Caki2 (cell line): ENCODE measurements at places on chromosomes 12 and 14.
A peak's percentile ranks its signal among the peaks of the same experiment; 100 is the strongest.

- DNase-seq: no peak
These were observed 49.2 kb upstream of the CHPT1 start for GRCh38 chr12:101648195-101648594.

DNA sequence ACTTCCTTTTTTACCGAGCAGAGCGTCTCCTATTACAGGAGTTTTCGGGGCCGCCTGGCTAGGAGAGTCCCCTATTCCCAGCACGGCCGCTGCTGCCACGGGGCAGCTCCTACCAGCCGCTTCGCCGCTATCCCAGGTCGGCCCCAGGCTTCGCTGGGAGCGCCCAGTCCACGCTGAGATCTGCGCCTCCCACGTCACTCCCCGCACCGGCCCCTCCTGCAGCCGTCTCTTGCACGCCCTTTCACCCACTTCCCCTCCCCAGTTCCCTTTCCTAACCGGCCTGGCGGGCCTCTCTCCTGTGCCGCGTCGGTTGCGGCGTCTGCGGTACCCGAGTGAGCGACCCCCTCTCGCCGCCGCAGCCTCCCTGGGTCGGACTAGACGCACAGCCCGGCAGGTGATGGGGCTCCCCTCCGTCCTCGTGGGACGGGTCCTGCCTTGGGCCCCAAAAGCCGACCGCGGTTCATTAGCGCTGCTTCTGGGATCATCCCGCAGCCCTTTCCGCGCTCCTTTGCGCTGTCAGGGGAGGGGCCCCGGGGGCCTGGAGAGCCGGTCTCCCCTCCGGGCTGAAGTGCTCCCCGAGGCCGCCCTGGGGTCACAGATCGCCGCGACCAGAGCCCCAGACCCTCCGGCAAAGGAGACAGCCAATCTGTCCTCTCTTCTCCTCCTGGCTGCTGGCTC, 1318.4 kb downstream of the TMEM121 start:
- DNase-seq: peak; percentile 43

DNA sequence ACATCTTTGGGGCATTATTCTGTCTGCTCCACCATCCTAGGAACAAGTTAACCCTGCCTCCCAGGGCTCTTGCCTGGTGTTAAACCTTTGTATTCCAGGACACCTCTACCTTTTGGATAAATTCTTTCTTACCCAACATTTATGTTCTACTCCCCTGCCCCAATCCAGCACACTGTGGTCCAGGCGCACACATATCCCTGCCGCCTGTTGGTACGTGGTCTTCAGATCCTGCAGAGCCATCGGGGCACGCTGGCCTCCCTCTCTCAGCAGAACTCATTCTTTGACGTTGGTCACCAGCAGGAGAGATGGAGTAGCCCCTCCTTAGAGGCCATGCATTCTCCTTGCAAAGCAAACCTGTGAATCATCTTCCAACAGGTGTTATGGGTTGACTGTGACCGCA, 5.1 kb upstream of the TMEM179 start:
- DNase-seq: no peak

DNA sequence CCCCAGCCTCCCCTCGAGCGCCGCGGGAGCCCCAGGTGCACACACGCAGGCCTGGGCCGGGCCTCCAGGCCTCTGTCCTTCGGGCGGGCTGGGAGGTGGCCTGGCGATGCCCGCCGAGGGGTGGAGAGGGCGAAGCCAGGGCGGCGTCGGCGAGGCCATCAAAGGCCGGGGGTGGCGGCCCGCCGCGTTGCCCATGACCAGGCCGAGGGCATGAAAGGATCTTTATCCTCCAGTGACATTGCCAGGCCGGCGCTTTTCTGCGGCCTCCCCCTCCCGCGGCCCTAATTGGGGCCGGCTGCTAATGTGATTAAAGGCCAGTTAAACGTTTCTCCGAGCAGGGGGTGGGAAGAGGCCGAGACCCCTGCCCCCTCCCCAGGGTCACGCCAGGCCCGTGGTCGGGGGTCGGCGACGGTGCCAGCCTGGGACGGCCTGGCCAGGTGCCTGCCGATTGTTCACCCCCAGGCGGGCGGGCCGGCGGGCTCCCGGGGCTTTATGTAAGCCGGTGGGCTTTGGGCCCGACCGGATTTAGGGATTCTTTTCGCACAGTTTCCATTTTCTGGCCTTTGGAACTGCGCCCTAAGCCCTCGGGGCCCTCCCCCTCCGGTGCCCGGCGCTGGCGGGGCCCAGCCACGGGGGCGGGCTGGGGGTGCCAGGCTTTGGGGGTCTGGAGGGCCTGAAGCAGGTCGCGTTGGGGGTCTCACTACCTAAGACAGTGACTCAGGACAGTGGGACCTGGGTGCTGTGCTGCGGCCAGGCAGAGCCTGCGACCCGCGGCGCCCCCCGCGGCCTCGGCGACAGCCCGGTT, 103.2 kb upstream of the DIO3 start:
- no peak for DNase-seq

GRCh38 chr12:124779161-124780141, 84.2 kb downstream of the SCARB1 start:
- no peak for DNase-seq

DNA sequence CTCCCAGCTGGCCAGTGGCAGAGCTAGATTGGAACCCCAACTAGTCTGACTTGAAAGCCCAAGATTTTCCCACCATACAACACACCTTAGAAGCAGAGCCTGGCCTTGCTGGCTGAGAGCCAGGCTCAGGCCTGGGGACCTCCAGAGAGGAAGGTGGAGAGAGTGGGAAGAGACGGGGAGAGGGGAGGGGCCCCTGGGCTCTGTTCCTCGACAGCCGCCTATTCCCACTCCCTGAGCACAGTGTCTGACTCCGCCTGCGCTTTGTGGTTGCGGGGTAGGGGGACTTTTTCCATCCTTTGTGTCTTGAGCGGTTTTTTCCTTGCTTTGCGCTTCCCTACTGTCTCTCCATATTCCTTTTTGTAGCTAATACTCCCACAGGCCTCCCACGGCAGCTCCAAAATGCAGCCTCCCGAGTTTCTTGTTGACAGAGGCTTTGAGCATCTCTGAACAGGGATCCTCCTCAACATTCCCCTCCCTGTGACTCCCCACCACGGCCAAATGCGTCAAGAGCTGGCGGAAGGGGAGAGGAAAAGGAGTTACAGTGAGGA, 4.0 kb upstream of the KCNH3 start:
- no peak for DNase-seq

DNA sequence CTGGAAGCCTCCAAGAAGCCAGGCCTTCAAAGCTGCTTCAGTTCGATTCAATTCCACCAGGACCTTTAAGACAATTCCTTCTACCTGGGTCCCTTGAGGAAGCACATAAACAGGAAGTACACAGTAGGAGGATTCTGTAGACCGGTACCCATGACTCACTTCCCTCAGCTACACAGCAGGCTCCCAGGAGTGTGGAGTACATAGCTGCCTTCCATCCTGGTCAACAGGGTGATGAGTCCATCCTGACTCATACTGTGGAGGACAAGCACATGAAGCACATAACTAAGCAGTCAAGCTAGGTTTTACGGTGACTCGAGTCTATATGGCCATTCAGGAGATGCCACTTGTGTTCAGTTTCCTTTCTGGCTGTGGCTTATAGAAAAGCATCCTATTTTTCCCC, 197.6 kb upstream of the RBM19 start:
- peak; percentile 38 for DNase-seq

DNA sequence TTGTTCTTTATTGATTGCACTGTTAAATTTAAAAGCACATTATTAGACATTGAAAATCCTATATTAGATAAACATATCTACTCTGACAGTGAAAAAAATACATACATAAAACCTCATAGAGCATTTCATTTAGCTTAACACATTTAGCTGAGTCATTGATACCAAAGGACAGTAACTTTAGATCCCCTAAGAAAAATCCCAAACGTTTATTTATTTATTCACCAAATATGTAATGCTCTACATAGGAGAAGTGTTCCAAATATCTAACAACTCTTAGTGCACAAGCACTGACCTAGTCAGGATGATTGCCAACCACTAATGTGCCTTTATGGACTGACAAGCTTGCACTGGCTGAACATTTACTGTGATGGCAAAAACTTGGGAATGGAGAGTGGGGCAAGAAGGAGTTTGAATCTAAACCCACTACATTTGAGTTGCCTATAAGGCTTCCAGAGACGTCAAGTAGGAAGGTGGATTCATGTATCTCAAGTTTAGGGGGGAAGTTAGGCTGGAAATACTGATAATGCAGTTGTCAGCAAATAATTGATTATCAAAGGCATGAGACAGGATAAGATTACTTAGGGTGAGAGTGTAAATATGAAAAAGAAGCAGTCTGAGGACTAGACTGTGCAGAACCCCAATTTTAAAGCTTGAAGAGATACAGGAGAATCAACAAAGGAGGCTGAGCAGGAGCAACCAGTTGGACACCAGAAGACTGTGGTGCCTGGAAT, 156.4 kb downstream of the PLCZ1 start:
- no peak for DNase-seq

DNA sequence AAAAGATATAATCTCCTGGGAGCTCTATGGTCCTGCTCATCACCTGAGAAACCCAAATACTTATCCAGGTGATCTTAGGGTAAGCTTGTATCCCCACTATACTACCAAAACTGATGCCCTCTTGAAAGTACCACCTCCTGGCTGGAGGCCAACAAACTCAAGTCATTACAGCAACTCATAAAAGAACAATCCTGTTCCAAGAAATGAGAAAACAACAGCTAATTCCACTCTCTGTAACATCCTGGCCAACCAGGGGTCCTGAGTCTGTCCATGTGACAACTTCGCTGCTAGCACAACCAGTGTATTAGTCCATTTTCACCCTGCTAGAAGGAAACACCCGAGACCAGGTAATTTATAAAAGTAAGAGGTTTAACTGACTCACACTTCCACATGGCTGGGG, 190.0 kb upstream of the BMP4 start:
- no peak for DNase-seq

- DNase-seq: no peak
These were observed 58.0 kb upstream of the ELK3 start for GRCh38 chr12:96136161-96136560.

- DNase-seq: no peak
These were observed 787 bp downstream of the KCNH3 start for GRCh38 chr12:49539406-49540228.

DNA sequence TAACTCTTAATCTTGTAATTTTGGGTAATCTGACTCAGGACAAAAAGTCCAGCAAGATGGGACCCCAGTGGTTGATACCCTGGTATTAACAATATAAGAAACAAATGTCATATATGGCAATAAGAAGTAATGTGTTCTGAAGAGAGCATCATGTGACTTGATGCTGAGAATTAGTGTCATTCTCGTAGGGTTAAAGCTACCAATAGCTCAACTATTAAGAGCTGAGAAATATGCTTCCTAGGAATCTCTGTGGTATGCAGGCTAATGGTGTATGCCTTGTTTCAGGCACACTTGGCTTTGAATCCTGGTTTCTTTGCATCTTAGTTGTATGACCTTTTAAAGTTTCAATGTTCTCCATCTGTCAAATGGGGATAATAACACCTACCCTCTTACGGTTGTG, 9.1 kb downstream of the MYRFL start:
- no peak for DNase-seq

GRCh38 chr12:12216349-12217017, 50.4 kb downstream of the LRP6 start:
- DNase-seq: peak; percentile 83

GRCh38 chr12:5718680-5719079, 226.4 kb downstream of the ANO2 start:
- DNase-seq: no peak

DNA sequence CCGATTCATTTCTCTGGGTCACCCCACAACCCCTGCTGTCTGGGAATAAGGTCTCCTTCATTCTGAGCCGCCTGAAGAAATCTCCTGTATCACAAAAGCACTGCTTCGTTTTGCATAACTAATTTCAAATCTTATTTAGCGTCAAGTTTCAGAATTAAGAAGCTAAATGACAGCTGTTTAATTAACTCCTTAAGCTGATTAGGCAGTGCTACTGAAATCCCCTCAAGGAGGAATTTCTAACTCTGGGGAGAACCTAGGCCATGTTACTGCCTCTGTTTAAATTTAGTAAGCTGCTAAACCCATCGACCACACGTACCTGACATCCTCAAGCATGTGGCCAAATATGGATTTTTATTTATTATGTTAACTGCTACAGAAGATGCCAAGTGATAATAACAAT, 373.6 kb downstream of the GLT1D1 start:
- no peak for DNase-seq

- no peak for DNase-seq
These were observed 41.6 kb downstream of the FBXO21 start for GRCh38 chr12:117148642-117149041.

- no peak for DNase-seq
These were observed 70.6 kb downstream of the B4GALNT3 start for GRCh38 chr12:530308-530707.

DNA sequence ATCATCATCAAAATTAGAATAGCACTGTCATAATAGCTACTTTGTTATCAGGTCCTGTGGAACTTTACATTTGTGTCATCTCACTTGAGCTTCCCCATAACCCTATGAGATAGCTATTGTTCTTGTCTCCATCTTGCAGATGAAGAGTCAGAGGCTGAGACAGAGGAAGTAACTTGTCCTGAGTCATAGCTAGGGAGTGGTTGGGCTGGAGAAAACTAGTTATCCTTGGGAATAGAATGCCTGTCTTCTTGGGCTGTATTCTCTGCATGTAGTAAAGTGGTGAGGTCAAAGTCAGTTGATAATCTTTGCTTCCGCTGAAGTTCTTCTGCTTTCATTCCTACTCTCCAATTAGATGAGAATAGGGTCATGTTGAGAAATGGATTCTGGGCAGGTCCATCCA, 117.0 kb downstream of the SMOC1 start:
- peak; percentile 33 for DNase-seq

DNA sequence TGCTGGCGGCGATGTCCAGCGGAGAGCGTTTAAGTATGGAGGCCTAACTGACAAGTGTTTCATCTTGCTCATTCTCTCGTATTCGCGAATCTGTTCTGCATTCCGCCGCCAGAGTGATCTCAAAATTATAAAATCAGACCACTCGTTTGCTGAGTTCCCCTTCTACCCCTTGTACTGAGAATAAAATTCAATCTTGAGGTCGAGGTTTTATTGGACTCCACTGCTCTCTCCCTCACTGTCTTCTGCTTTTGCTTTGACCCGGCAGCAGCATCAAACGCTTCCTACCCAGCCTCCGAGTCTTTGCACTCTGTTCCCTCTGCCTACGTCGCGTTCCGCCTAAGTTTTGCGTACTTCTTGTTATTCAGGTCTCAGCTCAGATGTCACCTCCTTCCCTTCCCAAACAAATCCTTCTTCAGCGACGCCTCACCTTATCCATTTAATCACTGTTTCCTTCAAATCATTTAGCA, 462 bp downstream of the KNTC1 start:
- DNase-seq: no peak

DNA sequence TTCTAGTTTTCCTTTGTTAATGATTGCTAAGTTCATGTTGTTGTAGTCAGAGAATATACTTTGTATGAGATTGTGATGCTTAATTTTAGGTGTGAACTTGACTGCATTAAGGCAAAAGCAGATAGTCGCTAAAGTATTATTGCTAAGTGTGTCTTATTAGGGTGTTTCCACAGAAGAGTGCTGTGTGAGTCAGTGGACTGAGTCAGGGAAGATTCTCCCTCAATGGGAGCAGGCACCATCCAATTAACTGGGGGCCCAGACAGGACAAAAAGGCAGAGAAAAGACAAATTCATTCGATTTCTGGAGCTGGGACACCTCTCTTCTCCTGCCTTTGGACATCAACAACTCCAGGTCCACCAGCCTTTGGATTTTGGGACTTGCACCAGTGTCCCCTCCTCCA, 48.5 kb downstream of the BAZ1A start:
- DNase-seq: no peak
